ENCODE measurements at places on chromosomes 12 and 14.
A peak's percentile ranks its signal among the peaks of the same experiment; 100 is the strongest.

GRCh38 chr14:59309291-59309900 is 120.9 kb downstream of the DAAM1 start:
- DNase-seq, result no peak

- no peak for DNase-seq
Observed at GRCh38 chr14:90756755-90757345, 59.4 kb downstream of the TTC7B start.

DNA sequence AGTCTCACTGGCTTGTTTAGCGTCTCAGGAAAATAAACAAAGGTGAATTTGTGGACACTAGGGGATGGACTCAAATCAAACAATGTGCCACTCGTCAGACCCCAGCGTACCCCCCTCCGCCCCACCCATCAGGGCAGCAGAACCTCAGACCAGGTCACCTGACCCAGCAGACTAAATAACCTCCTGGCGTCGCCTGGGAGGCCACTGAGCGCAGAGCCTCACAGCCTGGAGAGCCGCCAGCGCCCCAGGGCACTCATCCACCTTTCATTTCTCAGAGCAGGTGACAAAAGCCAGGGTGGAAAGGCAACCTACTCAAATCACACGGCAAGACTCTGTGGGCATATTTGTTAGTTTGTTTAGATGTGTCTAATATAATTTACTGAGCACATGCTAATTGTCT is 100.9 kb downstream of the DICER1 start:
- DNase-seq, result no peak

- no peak for DNase-seq
Observed at GRCh38 chr12:54262403-54262925, 17.5 kb downstream of the CBX5 start.

GRCh38 chr14:104296388-104297312 is 158.3 kb downstream of the KIF26A start:
- no peak for DNase-seq

- no peak for DNase-seq
Observed at GRCh38 chr14:102761206-102761605, 16.0 kb upstream of the TRAF3 start.

DNA sequence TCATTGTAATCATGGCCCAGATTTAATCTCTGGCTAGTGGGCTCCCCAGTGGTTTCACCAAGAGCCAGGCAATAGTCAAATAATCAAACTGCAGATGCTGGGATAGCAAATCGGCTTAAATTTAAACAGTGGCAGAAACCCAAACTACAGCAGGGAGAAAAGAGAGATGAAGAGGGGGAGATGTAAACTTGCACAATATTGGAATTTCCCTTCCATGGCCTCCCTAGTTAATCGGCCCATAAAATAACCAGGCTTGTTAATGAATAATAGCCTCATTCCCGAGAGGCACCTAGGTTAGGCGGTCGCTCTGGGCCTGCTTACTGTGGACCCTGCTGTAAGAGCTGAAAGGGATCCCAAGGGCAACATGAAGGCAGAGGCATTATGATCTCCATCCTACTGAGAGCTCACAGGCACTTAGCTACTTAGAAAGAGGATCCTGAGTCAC is 116.2 kb downstream of the NUAK1 start:
- DNase-seq, result no peak

GRCh38 chr12:113778432-113779132 is 187.5 kb downstream of the RBM19 start:
- no peak for DNase-seq

DNA sequence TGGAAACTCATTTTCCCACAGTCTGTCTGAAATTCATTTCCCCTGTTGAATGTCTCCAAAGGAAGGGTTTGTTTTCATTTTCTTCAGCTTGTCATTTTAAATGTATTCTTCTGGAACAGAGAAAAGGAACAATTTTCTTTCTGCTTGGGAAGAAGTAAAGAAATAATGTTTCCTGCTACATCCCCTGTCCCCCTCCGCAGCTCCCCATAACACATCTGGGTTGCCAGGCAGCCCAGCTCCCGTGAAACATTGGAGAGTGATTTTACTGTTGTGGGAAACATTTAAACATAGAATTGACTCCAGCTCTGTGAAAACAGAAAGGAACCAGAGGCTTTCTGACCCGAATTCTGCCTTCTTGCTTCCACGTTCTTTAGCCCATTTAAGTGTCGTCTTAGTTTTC is 159.5 kb downstream of the TMEM132C start:
- no peak for DNase-seq

- DNase-seq, result no peak
Observed at GRCh38 chr14:67547224-67547780, 14.2 kb downstream of the PLEKHH1 start.

DNA sequence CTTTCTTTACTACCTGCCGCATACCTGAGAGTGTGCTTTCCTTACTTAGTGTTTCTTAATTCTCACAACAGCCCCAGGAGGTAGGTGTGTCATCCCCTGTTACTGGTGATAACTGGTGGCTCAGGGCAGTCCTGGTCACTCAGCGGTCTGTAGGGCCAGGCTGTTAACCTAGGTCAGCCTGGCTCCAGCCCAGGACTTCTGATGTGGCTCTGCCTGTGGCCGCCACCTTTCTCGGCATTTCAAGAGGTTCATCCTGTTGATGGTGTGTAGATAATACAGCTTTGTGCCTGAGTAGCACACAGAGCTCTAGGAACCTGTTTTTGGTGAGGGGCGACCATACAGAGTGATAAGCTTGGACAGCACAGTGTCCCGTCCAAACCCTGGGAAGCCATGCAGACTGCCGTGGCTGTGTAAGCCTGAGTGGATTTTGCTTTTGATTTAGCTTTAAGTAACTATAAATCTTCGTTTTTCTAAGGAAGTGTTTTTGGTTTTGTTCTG is 11.9 kb upstream of the DNAH10 start:
- no peak for DNase-seq

GRCh38 chr12:121871467-121871866 is 12.8 kb upstream of the HPD start:
- no peak for DNase-seq

DNA sequence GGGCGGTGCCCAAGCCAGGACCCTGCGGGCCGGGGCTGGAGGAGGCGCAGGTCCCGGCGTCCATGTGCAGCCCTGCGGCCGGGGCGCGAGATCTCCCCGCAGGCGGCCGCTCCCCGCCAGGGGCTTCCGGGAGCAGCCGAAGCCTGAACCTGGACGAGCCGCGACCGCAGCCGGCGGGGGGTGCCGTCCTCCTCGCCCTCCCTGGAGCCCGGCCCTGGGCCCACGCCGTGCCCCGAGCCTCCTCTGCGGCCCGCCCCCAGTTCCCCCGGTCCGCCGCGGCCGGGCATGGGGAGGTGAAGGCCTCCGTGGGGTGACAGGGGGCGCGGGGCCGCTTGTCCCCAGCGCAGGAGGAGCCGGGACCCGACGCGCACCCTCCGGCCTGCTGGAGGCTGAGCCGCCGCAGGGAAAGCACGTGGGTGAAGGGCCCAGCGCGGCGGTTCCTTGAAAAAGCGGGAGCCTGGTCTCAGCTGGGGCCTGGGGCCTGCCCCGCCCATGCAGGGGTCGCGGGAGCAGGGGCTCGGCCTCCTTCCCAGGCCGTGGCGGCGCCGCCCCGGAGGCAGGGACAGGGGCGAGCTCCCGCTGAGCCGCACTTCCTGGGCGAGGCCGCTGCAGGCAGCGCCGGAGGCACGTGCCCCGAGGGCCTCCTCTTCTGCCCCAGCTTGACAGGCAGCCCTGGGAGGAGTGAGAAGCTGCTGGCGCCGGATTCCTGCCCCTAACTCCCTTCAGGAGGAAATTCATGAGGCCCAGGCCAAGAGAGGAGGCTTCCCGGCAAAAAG is 55.6 kb upstream of the PPP2R5C start:
- peak; percentile 56 for DNase-seq

GRCh38 chr12:54723379-54724256 is 75.5 kb upstream of the DCD start:
- no peak for DNase-seq

Measured in T-cell (primary cell).